ENCODE measurements at places on chromosomes 7 and 10.

- DNase-seq = no peak
Observed at GRCh38 chr7:138387755-138388475, 72.1 kb upstream of the TRIM24 start.

GRCh38 chr7:29483219-29484104 is 80.2 kb upstream of the PRR15 start:
- no peak for DNase-seq

GRCh38 chr7:142722248-142722794 is 27.0 kb upstream of the PRSS1 start:
- no peak for DNase-seq

DNA sequence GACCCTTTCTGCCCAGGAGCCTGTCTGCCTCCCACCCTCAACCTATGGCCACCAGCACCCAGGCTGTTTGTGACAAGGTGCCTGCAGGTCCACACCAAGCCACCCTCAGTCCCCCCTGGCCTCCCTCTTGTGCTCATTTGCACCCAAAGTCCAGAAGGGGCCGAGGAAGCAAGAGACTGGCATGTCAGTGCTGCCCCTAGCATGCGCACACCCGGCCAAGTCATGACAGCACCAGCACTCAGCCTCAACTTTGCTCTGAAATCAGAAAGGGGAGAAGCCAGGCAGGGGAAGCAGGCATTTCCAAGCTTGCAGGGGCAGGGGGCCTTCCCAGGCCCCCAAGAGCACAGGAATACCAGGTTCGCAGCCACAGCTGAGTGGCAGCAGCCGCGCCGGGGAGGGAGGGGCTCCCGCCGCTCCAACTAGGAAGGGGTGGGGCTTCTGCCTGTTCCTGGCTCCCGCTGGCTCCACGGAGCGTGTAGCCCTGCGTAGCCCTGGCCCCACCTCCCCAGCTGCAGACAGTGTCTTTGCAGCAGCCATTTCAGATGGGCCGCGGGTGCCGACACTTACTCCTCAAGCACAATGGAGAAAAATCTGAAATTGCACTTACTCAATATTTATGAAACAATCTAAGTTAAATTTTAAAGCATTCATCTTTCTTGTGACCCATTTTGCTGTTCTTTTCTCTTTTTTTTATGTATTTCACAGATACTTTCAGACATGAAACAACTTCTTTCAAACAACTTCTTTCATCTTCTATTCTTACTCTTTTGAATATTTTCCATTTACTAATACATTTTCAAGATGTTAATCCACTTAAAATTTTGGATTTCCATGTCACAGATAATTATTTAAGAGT is 54.9 kb upstream of the ABCB5 start:
- no peak for DNase-seq

GRCh38 chr7:50509459-50509858 is 55.7 kb downstream of the DDC start:
- DNase-seq = no peak

GRCh38 chr10:127374074-127374680 is 174.9 kb upstream of the NPS start:
- no peak for DNase-seq

- DNase-seq = no peak
Observed at GRCh38 chr7:7970531-7971307, 2.1 kb downstream of the GLCCI1 start.

- no peak for DNase-seq
Observed at GRCh38 chr7:137501562-137501961, 158.0 kb upstream of the PTN start.

- no peak for DNase-seq
Observed at GRCh38 chr7:81333004-81333403, 414.2 kb upstream of the SEMA3C start.

DNA sequence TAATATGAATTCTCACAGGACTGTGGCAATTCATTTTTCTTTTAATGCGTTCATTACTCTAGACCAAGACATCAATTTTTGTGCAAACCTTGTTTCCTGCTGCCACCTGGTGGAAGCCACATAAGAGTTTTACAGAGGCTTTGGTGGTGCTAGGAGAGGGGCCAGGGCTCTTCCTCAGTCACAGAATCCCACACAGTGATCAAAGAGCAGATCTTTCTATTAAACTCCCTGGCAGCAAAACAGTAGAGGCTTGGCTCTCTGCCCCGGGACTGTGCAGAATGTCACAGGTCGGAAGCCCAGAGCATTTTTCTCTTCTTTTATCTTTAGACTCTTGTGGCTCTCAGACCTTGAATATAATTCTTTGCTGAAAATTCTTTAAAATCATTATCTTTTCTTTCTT is 506.4 kb upstream of the C7orf33 start:
- DNase-seq = peak; percentile 90

GRCh38 chr7:90262438-90262837 is 17.5 kb downstream of the CFAP69 start:
- DNase-seq = no peak

DNA sequence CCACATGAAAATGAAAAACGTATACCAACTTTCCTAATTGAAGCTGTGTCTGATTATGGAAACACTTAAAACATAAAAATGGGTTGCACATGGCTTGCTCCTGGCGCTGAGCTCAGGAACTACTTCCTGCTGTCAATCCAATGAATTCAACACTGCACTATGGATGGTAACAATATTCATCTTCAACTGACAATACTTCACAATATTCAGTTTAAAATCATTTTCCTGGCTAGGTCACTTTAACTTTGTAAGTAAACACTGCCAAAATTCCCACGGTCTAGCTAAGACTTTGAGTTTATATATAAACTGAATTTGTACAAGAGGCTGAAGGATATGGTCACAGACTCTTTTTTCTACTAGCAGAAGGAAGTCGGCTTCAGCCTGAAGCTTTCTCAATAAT is 556.9 kb downstream of the TNS3 start:
- no peak for DNase-seq

- no peak for DNase-seq
Observed at GRCh38 chr7:40579401-40579800, 444.6 kb downstream of the SUGCT start.

DNA sequence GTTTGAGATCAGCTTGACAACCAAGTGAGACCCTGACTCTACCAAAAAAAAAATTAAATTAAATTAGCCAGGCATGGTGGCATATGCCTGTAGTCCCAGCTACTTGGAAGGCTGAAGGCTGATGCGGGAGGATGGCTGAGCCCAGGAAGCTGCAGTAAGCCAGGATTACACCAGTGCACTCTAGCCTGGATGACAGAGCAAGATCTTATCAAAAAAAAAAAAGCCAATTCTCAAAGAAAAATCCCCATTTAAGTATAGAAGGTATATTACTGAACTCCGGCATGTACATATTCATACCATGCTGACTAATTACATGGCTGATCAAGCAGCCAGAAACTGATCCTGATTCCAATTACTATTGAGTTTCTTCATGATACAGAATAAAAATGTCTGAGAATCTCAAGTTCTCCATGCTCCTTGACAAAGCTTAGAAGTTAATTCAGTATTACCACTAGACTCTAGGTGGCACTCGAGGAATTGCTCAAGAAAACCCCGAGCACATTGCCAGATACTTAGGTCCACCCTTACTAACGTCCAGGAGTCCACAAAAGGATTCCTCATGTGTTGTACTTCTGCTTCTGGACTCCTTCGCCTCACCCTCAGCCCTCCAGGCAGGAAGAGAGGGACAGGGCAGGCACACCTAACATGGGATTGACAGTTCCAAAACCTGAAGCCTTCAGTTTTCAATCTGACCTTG is 148.9 kb downstream of the PARD3 start:
- DNase-seq = no peak

- no peak for DNase-seq
Observed at GRCh38 chr10:101139421-101139911, 8.4 kb downstream of the TLX1 start.

- DNase-seq = no peak
Observed at GRCh38 chr7:42174391-42174912, 62.6 kb downstream of the GLI3 start.

DNA sequence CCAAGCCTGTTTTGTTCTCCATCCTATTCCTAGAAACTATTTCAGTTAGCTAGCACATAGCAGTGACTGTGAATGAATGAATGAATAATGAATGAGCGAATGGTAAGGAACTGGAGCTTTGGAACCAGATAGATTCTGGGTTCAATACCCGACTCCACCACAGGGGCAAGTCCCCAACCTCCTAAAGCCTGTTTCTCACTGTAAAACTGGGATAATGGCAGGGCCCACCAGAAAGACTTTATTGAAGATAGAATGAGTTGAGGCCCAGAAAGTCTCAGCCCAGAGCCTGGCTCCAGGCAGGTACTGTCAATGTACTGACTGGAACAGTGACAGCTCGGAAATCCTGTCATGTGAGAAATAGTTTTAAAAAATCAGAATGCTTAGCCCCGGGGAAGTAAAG is 1.1 kb upstream of the CDH23 start:
- DNase-seq = no peak

DNA sequence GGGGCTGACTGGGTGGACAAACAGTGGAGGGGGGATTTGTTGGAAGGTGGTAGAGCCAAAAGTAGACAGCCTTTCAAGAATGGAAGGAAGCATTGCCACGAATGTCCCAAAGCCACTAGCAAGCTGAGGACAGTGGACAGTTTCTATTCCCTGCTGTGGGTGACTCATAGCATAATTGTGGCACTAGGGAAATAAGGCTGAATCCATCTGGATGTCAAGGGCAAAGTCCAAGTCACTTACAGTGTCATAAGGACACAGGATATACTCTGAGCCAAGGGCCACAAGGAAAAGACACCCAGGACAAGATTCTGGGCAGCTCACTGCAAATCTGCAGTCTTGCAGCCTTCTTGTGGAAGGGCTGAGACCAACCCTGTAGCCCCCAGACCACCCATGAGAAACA is 79.7 kb downstream of the FRMPD2 start:
- no peak for DNase-seq

DNA sequence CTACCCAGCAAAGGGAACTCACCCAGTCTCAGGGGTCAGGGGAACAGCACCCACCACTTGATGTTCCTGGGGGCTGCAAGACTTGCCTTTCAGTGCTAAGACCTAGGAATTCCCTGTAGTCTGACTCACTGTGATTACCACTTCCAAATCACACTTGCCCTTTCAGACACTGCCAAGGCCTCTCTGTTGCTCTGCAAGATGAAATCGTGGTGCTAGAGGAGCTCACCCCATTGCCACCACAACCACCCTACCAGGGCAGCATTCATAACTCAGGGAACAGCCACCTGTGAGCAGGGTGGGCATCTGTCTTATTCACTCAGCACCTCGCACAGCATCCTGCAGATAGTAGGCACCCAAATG is 36.5 kb downstream of the XPNPEP1 start:
- no peak for DNase-seq

DNA sequence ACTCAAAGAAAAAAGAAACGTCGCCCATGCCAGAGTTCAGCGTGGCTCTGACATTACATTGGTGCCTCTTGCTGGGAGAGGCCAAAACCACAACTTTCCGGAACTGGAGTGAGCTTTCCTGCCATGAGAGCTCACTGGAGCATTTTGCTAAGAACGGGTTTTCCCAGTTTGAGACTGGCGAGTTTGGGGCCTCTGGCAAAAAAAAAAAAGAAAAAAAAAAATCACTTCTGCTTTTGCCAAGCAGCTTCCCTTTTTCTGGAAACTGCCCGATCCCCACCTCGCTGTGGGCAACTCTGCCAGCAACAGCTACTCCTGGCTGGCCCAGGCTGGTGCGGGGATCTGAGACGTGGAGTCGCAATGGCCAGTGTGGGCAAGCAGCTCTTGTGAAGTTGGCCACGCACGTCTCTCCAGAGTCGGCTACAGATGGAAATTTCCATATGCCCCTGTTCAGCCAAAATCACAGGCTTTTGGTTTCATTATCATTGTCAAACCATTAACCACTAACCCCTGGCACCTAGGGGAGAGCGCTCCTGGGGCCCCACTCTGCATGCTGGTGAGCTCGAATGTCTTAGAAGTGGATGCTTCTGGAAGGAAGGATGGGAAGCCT is 25.7 kb downstream of the PRKAG2 start:
- no peak for DNase-seq

GRCh38 chr7:100271716-100272537 is 35.6 kb upstream of the SPDYE3 start:
- DNase-seq = peak; percentile 57

GRCh38 chr10:129891806-129892205 is 72.3 kb downstream of the EBF3 start:
- no peak for DNase-seq

- DNase-seq = no peak
Observed at GRCh38 chr10:89959433-89960110, 258.2 kb downstream of the KIF20B start.

- no peak for DNase-seq
Observed at GRCh38 chr7:150867605-150868004, 15.3 kb downstream of the AOC1 start.

DNA sequence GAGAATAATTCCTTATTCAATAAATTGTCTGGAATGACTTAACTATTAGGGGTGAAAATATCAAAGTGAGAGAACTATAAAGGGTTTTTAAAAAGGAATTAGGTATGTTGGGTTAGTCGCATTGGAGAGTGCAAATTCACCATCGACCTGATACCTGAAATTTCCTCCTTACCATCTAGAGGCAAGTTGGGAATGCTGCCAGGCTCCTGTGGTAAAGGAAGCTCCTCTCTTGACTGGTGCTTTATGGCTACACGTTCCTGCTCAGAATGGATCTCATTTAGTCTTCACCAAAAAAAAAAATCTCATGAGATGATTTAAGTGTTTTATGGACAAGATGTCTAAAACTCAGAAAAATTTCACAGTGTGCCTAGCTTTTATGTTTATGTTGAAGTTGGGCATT is 129.8 kb downstream of the EGFR start:
- no peak for DNase-seq

GRCh38 chr7:39633563-39634477 is 10.4 kb downstream of the RALA start:
- no peak for DNase-seq

DNA sequence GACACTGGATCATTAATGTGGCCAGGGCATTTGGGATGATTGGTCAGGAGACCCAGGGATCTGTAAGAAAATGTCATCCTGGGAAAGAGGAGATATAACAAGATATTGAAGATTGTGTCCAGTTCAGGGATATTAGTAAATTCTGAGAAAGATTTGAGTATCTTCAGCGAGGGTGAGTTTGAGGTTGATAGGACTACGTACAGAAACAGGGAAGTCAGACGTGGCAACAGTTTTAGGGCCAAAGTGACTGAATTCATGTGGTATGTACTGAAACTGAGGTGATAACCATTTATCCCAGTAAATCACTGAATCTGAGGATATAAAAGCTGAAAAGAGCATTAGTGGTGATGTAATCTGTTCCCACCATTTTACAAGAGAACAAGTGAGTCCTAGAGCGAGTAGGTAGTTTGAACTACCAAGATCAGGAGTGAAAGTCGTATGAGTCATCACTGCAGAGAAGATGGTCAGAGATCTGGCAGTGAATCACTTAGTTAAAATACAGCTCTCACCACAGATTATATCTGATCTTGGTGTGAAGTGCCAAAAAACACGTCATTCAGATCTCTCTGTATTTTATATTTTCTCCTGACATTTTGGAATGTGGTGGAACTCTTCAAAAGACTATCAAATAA is 220.5 kb downstream of the CDK14 start:
- peak; percentile 28 for DNase-seq

GRCh38 chr10:77989081-77989724 is 40.1 kb downstream of the POLR3A start:
- DNase-seq = no peak

DNA sequence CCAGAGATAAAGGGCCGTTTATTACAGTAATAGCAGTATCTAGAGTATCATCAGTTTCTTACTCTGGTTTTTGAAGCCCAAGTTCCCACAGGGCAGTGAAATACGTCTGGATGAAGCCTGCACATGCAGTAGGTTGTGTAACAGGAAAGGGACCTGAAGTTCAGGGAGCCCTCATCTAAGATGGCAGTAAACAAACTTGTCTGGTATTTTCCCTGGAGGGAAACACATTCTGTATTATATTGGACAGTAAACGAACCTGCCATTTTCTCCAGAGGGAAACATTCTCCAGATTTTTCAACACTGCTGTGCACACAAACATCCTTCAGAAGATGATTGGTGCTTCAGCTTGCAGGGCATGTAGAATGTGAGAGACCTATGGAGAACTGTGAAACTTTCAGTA is 189.9 kb downstream of the TFEC start:
- no peak for DNase-seq

All from SK-N-MC (cell line).